ENCODE measurements at places on chromosomes 12 and 14.

DNA sequence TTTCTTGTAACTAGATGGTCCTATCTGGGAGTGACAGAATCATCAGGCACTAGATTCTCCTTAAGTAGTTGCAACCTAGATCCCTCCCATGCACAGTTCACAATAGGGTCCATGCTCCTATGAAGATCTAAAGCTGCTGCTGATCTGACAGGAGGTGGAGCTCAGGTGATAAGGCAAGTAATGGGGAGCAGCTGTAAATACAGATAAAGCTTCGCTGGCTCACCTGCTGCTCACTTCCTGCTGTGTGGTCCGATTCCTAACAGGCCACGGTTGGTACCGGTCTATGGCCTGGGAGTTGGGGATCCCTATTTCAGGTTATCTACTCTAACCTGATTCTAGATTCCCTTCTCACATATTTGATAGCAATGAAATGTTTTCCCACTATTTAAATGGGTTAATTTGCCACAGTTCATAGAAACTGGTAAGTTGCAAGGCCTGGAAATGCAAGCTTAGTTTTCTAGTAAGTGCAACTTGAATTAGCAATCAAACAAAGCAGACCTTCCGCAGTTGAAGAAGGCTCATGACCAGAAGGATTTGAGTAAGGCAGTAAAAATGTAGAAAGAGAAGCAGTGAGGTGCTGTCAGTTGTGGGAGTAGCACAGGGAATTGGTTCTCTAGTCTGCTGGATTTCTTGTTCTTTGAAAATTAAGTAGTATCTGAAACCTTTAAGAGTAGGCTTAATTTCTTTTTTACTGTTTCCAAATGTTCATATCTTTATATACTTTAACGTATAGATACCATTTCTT, 332.3 kb downstream of the EGLN3 start:
- no peak for DNase-seq

DNA sequence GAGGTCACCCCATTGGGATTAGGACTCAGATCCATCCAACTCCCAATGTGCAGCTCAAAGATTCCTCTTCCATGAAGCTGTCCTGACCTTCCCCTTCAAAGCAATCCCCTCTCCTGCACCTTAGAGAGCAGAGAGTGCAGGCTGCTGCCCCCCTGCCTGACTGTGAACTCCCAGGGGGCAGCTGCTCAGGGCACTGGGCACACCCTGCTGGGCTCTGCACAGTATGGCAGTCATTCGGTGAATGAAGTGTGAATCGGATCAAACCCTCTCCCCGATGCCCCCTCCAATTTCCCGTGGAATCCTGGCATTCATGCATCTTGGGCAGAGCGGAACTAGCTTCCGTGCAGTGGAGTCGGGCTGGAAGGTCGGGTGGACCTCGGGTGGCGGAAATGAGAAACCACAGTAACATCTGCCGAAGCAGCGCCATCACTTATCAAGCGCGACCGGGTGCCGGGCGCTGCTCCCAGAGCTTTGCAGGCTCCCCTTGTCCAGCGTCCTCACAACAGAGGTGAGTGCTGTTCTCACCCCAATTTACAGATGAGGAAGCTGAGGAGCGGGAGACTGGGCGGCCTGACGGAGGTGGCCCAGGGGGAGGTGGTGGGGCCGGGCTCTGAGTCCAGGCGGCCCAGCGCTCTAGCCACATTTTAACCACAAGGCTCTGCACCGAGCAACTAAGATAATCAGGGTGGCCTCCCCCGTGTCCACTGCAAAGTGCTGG, 14.7 kb downstream of the GALNT9 start:
- DNase-seq = no peak

- no peak for DNase-seq
These were observed 44.0 kb downstream of the TBX5 start for GRCh38 chr12:114361992-114362391.

DNA sequence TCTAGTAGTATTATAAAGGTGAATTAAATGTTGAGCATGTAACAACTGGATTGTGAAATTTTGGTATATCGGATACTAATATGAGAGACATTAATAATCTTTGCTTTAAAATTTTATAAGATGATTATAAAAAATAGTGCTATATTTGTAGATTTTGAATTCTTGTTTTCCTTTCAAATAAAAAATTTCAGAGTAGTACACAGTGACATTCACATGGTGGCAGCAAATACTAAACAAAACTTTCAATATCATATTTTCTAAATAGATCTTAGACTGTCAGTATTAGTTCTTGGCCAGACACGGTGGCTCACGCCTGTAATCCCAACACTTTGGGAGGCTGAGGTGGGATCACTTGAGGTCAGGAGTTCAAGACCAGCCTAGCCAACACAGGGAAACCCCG, 166.0 kb downstream of the NAV3 start:
- no peak for DNase-seq
